Astrocyte (in vitro differentiated cells and primary cell): ENCODE measurements at places on chromosomes 6 and 20. TPM values are rescaled to one million over a fixed set of nuclear protein-coding genes. Genes with fewer than 3 reads are reported as not detected.
A peak's percentile ranks its signal among the peaks of the same experiment; 100 is the strongest.

DNA sequence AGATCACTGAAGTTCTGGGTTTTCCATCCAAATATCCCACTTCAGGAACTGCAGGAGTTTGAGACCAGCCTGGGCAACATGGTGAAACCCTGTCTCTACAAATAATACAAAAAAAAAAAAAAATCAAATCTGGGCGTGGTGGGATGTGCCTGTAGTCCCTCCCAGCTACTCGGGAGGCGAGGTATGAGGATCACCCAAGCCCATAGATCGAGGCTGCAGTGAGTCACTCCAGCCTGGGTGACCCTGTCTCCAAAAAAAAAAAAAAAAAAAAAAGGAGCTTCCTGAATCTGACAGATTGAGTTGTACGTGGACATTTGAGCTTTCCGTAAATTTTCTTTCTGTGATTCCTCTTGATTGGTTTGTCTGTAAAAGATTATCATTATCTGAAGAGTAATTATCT lies 55.6 kb downstream of the TULP4 start:
- no peak overlapping the region for H3K27ac ChIP-seq
- no peak overlapping the region for H3K4me3 ChIP-seq
- no peaks in the 10 kb centered on the region for H3K4me1 ChIP-seq
- H3K27me3 ChIP-seq = no peaks in the 10 kb centered on the region

- no peaks in the 10 kb centered on the region for H3K36me3 ChIP-seq
- H3K4me1 ChIP-seq = peaks cover 3% of the 10 kb centered on the region
- peak overlapping the region; percentile 40 for H3K27ac ChIP-seq
These were observed 70.5 kb downstream of the FAM217A start for GRCh38 chr6:4008324-4009047.

- no peaks in the 10 kb centered on the region for H3K27me3 ChIP-seq
- peaks cover 10% of the 10 kb centered on the region for H3K4me1 ChIP-seq
- H3K36me3 ChIP-seq = no peaks in the 10 kb centered on the region
These were observed 147.4 kb upstream of the OLIG3 start for GRCh38 chr6:137641474-137642077.

- peak; percentile 23 for DNase-seq
- H3K27ac ChIP-seq = no peak overlapping the region
- no peak overlapping the region for H3K4me3 ChIP-seq
- H3K27me3 ChIP-seq = peaks cover 26% of the 10 kb centered on the region
- peaks cover 3% of the 10 kb centered on the region for H3K4me1 ChIP-seq
- H3K36me3 ChIP-seq = no peaks in the 10 kb centered on the region
These were observed 170.2 kb upstream of the PMEPA1 start for GRCh38 chr20:57879779-57880570.

- peak; percentile 75 for DNase-seq
- no peaks in the 10 kb centered on the region for H3K4me1 ChIP-seq
- H3K27me3 ChIP-seq = no peaks in the 10 kb centered on the region
- H3K36me3 ChIP-seq = no peaks in the 10 kb centered on the region
- no peak overlapping the region for H3K27ac ChIP-seq
These were observed 27.1 kb downstream of the PPP1R3G start for GRCh38 chr6:5112066-5112799.

- no peaks in the 10 kb centered on the region for H3K36me3 ChIP-seq
- peak; percentile 48 for DNase-seq
- H3K27me3 ChIP-seq = no peaks in the 10 kb centered on the region
- H3K4me3 ChIP-seq = no peak overlapping the region
- H3K27ac ChIP-seq = no peak overlapping the region
- H3K4me1 ChIP-seq = peaks cover 20% of the 10 kb centered on the region
These were observed 100.5 kb downstream of the KIF13A start for GRCh38 chr6:17886891-17887290.

GRCh38 chr6:34142061-34142998 lies 3.6 kb downstream of the GRM4 start:
- peaks cover 72% of the 10 kb centered on the region for H3K27me3 ChIP-seq
- H3K4me1 ChIP-seq = peaks cover 5% of the 10 kb centered on the region
- DNase-seq = no peak
- no peaks in the 10 kb centered on the region for H3K36me3 ChIP-seq
- H3K27ac ChIP-seq = no peak overlapping the region

- no peaks in the 10 kb centered on the region for H3K27me3 ChIP-seq
- DNase-seq = no peak
- H3K4me3 ChIP-seq = no peak overlapping the region
- peaks cover 8% of the 10 kb centered on the region for H3K4me1 ChIP-seq
These were observed 25.7 kb downstream of the ZDHHC14 start for GRCh38 chr6:157406661-157407060.

- H3K4me3 ChIP-seq = no peak overlapping the region
- no peak for DNase-seq
- H3K27me3 ChIP-seq = no peaks in the 10 kb centered on the region
- no peak overlapping the region for H3K27ac ChIP-seq
- H3K36me3 ChIP-seq = no peaks in the 10 kb centered on the region
These were observed 1.7 kb downstream of the SPDEF start for GRCh38 chr6:34554291-34555006.

- DNase-seq = no peak
- no peak overlapping the region for H3K4me3 ChIP-seq
- H3K36me3 ChIP-seq = no peaks in the 10 kb centered on the region
- no peaks in the 10 kb centered on the region for H3K27me3 ChIP-seq
- H3K4me1 ChIP-seq = peaks cover 3% of the 10 kb centered on the region
These were observed 13.3 kb downstream of the RALGAPA2 start for GRCh38 chr20:20699144-20699543.

The CAGE1 gene
- total RNA-seq = 0.10 and 0.30 TPM in 2 replicates

The PSMB9 gene
- 34.1 and 42.8 TPM in 2 replicates for total RNA-seq

The OR2J3 gene
- total RNA-seq = not detected in 2 replicates

The OR2H1 gene
- total RNA-seq = not detected in 2 replicates
